ENCODE measurements at places on chromosomes 12 and 14.

- DNase-seq: peak; percentile 19
Measured at GRCh38 chr12:12561371-12562015, 1.2 kb downstream of the DUSP16 start.

GRCh38 chr12:49877066-49877465 lies 26.6 kb downstream of the FAIM2 start:
- no peak for DNase-seq

DNA sequence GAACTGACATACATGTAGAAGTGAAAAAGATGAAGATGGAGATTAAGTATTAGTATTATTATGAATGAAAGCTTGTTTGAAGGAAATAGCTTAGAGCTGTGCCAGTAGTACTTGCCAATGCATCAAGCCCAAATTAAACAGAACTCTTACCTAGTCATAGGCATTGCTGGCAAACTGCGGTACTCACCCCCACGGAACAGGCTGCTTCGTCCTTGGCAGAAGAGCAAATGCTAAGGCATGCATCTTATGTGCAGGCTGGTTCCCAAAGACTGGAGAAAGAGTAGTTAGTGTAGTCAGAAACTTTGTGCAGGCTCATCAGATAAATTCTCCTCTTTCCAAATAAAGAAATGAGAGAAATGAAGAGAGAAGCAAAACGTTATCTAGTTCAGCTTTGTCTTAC lies 134.8 kb downstream of the CCDC59 start:
- DNase-seq: no peak

- DNase-seq: no peak
Measured at GRCh38 chr12:104767261-104767660, 190.8 kb downstream of the SLC41A2 start.

GRCh38 chr14:71463807-71464206 lies 468.4 kb upstream of the RGS6 start:
- no peak for DNase-seq

DNA sequence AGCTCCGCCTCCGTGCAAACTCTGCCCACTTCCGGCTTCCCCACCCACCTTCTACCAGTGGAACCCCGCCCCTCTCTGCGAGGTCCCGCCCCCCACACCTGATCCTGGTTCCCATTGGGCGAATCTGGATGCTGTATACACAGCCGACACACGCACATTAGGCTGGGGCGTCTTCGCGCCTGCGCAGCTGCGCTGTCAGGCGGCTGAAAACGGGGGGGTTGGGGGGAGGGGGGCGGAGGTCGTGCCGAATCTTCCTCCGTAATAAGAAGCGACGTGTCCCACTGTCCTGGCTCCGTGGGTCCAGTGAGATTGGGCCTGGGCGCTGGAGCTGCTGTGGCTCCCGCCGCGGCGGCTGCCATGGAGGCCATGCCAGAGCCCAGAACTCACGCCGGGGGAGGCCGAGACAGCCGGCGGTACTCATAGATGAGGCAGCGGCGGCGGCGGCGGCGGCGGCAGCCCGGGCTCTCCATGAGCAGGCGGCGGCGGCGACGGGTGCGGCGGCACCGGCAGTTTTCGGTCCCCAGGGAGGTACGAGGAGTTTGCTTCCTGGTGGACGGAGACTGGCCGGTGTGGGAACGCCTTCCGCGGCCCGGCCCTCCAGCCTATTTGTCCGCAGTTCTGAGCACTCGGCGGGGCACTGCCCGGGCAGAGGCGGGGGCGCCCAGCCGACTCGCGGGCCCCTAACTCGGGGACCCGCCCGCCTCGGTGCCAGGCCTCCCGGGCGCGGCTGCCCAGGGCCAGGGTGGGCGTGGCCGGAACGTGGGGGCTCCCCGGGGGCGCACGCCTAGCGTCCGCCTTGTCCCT lies 64.5 kb downstream of the KLHL28 start:
- peak; percentile 98 for DNase-seq

GRCh38 chr14:22866874-22867273 lies 4.7 kb upstream of the LRP10 start:
- no peak for DNase-seq
